ENCODE measurements at places on chromosomes 6 and 20.
A peak's percentile ranks its signal among the peaks of the same experiment; 100 is the strongest.

- peak; percentile 9 for DNase-seq
Observed at GRCh38 chr6:77292564-77293546, 170.4 kb downstream of the HTR1B start.

- no peak for DNase-seq
Observed at GRCh38 chr6:33994472-33995308, 151.2 kb downstream of the GRM4 start.

- no peak for DNase-seq
Observed at GRCh38 chr6:34644716-34645115, 51.9 kb downstream of the ILRUN start.

DNA sequence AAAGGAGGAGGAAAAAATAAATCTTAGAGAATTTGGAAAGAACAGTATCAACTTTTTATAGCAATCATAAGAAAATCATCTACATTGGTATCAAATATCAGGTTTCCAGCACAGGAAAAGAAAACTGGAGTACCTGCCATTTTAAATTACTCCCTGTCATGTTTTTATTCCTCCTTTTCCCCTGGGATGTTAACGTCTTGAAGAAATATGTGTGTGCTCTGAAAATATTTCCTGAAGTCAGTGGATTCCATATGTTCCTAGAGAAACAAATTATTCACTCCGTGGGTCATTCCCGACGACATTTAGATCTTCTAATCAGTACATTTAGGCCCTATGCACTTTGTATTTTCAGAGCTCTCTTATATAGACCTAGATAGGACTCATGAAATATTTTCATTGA is 42.0 kb upstream of the RSPO3 start:
- no peak for DNase-seq

DNA sequence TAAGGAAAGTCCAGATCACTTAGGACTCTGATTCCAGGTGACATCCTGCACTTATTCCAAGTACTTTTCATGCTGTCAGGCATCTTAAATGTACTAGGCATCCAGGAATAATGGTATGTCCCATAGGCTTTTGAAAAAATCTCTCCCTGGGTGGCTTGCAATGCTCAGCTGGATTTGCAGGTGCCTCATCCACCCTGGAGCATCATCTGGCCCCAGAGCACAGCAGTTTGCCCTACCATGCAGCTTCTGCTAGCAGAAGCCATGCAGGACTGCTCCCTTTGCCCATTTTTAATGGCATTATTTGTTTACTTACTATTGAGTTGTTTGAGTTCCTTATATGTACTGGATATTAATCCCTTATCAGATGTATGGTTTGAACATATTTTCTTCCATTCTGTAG is 45.2 kb downstream of the DZANK1 start:
- DNase-seq = no peak

DNA sequence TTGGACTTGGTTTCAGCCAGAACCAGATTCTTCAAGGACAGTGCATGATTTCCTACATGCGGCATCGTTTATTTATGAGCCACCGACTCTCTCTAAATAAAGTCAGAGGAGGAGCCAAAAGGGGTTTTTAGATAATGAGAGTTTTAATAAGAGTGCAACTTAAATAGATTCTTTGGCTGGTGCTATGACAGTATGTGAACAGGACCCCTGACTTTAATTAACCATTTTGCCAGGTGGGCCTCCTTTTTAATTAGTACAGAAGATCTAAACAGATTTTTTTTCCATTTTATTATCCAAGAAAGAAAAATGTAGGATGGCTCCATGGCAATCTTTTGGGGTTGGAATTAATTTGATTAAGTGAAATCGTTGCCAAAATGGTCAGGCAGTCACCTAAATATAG is 74.8 kb upstream of the INSM1 start:
- DNase-seq = no peak

DNA sequence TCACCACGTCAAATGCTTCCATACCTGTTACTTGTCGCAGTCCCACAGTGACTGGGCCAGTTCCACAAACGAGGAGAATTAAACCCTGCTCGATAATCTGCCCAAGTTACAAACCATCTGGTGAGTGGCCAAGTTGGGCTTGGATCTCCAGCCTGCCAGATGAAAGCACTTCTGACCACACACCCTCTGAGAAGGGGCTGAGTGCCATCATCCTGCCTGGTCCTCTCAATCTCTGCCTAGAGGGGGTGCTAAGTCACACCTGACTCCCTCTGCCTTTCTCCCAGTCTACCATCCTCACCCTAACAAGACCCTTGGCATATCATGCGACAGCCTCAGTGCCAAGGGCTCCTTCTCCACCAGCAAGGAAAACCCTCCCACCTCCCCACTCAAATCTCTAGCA is 15.8 kb downstream of the RRP36 start:
- DNase-seq = no peak

DNA sequence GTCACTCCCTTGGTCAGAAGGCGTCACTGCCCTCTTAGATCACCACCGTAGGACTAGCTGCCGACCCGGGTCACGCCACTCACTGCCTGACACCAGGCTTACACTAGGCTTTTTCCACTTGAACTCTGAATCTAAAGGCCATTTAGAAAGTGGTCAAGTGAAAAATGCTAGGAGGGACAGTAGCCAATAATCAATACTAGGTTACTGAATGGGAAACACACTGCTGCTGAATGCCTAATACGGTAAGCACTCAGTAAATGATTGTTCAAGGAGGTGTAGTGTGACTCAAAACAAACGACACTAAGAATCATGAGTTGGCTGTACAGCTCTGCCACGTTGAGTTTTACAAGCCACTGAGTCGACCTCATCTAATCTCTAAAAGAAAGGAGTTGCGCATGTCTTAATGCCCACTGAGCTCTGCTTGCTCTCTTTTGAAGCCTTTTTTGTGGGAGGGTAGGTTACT is 760 bp upstream of the IBTK start:
- peak; percentile 24 for DNase-seq

DNA sequence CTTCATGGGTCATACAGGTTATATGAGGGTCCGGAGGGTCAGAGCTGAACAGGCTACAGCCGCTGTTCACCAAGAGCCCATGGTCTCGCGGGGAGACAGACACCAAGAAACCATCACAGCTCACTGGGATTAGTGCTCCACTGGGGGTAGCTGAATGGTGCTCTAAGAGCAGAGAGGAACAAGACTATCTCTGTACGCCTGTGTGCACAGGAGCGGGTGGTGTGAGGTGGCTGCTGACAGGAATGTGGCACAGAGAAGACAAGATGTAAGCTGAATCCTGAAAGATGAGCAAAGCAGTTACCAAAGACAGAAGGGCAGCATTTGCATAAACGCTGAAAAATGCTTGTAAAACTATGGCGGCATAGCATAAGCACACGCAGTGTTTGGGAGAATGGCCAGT is 139.1 kb downstream of the GMPR start:
- DNase-seq = no peak

GRCh38 chr6:39189131-39189530 is 40.1 kb downstream of the KCNK5 start:
- DNase-seq = no peak

GRCh38 chr6:135173242-135173988 is 7.7 kb upstream of the MYB start:
- DNase-seq = no peak

GRCh38 chr20:32532246-32532645 is 52.9 kb downstream of the NOL4L start:
- no peak for DNase-seq

- DNase-seq = no peak
Observed at GRCh38 chr20:59217173-59217572, 53.6 kb downstream of the ZNF831 start.

- DNase-seq = no peak
Observed at GRCh38 chr6:10520468-10520867, 683 bp upstream of the GCNT2 start.

- DNase-seq = no peak
Observed at GRCh38 chr6:105884011-105884410, 202.1 kb upstream of the PRDM1 start.

- DNase-seq = no peak
Observed at GRCh38 chr20:15071085-15071808, 733.8 kb upstream of the FLRT3 start.

DNA sequence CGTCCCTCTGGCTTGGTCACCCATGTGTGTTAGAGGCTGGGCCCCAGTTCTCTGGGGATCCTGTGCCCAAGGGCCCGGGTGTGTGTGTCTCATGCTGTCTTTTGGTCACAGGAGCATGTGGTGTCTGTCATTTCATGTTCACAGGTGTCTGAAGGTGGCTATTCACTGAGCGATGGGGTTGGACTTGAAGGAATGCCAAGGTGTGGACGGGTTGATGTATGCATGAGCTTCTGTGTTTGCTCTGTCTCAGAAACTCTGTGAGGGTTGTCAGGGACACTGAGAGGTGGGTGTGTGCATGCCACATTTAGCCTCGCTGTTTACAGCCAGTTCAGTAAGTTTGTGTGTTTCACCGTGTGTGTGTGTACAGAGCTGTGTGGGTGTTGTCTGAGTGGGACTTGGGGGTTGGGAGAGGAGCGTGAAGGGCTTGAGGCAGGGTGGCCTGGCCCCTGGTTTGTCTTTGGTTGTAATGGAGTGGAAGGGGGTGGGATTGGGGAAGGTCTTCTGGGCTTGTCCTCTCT is 1.2 kb downstream of the DDR1 start:
- DNase-seq = peak; percentile 48

GRCh38 chr20:20839771-20840170 is 127.3 kb upstream of the RALGAPA2 start:
- no peak for DNase-seq

GRCh38 chr6:14396826-14397517 is 279.4 kb downstream of the CD83 start:
- DNase-seq = peak; percentile 79

DNA sequence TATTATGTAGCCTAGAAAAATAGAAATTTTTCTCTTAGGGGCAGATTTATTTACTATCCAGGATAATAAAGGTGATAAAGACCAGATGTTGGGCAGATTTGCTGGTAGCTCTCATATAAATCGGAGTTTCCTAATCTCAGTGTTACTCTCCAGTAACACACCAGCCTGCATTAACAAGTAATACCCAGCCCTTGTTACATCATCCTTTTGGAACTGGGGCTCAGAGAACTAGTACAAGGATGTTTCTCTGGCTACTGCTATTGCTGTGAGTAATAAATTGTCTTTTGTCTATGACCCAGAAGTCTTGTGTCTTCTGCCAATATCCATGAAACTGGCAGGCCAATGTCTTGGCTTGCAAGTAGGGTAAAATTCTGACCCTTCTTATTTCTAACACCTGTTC is 16.8 kb downstream of the TPD52L1 start:
- DNase-seq = no peak

GRCh38 chr6:119915971-119916370 is 566.4 kb upstream of the MAN1A1 start:
- DNase-seq = no peak

GRCh38 chr6:75926293-75927168 is 145.9 kb downstream of the IMPG1 start:
- no peak for DNase-seq

DNA sequence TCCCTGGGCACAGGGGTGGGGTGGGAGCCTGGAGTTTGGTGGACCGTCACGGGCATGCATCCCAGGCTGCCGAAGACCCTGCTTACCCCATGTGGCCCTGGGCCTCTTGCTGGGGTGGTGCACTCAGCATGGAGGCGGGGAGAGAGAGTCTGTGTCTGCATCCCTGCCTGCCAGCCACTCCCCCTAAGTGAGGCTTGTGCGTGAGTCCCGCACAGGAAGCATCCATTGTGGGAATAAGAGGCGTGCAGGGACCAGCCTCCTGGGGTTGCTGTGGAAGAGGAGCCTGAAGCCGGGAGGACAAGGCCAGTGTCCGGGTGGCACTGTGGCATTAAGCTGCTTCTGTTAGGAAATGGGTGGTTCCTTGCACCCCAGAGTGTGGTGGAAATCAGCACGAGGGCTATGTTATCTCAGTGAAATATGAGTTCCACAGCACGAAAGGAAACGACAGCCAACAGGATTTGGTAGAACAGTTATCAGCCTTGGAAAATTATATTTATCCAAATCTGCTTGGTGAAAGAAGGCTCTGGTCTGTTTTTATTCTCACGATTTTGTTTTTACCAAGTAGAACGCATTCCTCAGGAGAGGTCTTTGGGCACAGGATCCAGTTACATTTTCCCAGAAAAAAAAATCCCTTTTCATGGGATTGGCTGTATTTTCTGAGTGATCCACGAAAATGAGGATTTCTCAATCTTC is 35.7 kb downstream of the CDH4 start:
- no peak for DNase-seq

- DNase-seq = no peak
Observed at GRCh38 chr6:144435602-144436426, 150.7 kb downstream of the UTRN start.

GRCh38 chr20:5734602-5735001 is 15.6 kb upstream of the SHLD1 start:
- DNase-seq = no peak

DNA sequence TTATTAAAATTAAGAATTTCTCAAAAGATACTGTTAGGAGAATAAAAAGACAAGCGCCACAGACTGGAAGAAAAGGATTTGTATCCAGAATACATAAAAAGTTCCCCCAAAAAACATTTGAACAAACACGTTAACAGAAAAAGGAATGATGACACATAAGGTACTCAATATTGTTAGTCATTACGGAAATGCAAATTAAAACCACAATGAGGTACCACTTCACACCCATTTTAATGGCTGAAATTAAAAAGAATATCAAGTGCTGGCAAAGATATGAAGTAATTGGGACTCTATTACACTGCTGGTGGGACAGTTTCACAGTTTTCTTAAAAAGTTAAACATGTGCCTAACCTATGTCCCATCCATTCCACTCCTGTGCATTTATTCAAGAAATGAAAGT is 51.4 kb downstream of the HECA start:
- DNase-seq = no peak

DNA sequence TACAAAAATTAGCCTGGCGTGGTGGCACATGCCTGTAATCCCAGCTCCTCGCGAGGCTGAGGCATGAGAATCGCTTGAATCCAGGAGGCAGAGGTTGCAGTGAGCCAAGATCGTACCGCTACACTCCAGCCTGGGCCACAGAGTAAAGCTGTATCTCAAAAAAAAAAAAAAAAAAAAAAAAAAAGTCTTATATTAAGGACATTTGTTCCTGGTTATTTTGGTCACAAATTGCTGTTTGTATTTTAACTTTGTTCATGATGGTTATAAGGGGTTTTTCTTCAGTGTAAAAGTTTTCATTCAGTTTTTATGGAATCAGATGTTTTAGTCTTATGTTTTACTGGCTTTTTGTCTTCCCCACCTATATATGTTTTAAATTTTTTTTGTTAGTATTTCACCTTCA is 13.9 kb downstream of the FILIP1 start:
- no peak for DNase-seq

DNA sequence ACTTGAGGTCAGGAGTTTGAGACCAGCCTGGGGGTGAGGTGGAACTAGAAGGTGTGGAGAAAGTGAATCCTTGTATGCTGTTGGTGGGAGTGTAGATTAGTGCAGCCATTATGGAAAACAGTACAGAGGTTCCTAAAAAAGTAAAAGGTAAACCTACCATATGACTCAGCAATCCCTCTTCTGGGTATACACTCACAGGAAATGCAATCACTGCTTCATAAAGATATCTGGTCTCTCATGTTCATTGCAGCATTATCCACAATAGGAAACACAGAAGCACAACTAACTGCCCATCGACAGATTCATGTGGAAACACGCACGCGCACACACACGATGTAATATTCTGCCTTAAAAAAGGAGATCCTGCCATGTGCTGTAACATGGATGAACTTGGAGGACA is 66.7 kb downstream of the CDC5L start:
- no peak for DNase-seq

GRCh38 chr6:11330413-11330760 is 97.9 kb upstream of the NEDD9 start:
- no peak for DNase-seq

GRCh38 chr6:118023771-118024170 is 116.7 kb downstream of the SLC35F1 start:
- no peak for DNase-seq

Data from H54 (cell line).